ENCODE measurements at places on chromosomes 4 and X. TPM values are rescaled to one million over a fixed set of nuclear protein-coding genes. Genes with fewer than 3 reads are reported as not detected.

DNA sequence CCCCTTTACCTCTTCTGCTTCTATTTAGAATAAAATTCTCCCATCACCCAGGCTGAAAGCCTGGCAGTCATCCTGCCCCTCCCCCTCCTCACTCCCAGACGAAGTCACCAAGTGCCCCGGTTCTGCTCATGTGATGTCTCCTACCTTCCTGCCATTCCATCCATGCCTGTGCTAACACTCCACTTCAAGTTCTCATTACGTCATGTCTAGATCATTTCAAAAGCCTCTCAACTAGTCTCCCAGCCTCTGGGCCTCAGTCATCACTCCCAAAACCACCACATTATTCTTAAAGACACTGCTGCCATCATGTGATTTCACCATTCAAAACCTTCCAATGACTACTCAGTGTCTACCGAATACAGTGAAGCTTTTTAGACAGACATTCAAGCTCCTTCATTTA, 17.2 kb upstream of the HOPX start:
- peaks cover 7% of the 10 kb centered on the region for H3K4me1 ChIP-seq
- H3K36me3 ChIP-seq = no peaks in the 10 kb centered on the region
- H3K27ac ChIP-seq = no peak overlapping the region
- no peak for DNase-seq
- H3K4me3 ChIP-seq = no peak overlapping the region

DNA sequence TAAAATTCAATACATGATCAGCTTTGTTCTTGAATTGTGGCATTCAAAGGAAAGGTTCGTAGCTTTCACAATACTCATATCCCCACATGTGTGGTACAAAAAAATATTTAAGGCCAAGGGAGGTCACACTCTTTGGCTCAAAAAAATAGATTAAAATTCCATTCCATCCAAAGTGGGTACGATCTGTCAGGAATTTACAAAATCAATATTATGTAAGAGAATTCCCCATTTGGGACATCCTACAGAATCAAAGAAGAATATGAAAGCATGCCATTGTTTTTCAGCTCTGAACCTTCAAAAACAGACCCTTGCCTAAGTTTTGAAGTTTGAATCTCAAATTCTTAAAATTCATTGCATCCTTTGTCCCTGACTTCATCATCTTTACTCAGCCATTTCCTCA, 85.8 kb downstream of the MID1 start:
- no peaks in the 10 kb centered on the region for H3K4me1 ChIP-seq
- no peak overlapping the region for H3K4me3 ChIP-seq
- peaks cover under 1% of the 10 kb centered on the region for H3K27me3 ChIP-seq
- no peak overlapping the region for H3K27ac ChIP-seq

GRCh38 chr4:72351521-72351920, 217.5 kb downstream of the ADAMTS3 start:
- no peak for DNase-seq
- no peaks in the 10 kb centered on the region for H3K27me3 ChIP-seq
- H3K4me3 ChIP-seq = no peak overlapping the region
- no peak overlapping the region for H3K27ac ChIP-seq
- no peaks in the 10 kb centered on the region for H3K36me3 ChIP-seq

DNA sequence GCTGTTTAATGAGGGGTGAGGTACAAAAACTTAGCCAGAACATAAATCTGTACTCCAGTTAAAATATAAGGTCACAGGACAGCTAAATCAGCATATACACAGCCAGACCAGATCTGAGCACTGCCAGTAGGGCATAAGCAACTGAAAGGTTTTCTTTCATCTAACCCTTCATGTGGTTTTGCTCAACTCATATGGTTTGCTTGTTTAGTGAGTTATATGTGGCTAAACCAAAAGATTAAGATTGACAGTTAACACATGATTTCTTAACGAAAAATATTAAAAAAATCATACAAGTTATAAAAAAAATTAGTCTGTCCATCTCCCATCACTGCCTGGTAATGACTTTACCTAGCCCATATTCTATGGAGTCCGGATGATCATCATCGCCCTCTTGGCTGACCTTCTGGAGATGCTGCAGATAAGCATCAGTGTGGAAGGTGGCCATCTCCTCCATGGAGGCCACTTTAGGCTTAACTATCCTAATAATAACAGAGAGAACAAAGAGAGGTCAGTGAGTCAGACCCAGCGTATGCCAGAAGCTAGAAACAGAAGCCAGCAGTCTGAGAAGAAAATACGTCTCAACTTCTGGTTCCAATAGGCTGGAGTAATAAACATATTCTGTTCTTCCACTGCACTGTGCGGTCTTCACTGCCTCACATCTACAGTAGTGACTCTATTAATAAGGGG, 4.1 kb downstream of the HDAC8 start:
- no peak overlapping the region for H3K4me3 ChIP-seq
- H3K36me3 ChIP-seq = peaks cover 5% of the 10 kb centered on the region
- no peaks in the 10 kb centered on the region for H3K4me1 ChIP-seq
- H3K27me3 ChIP-seq = peaks cover 3% of the 10 kb centered on the region
- no peak for DNase-seq
- H3K27ac ChIP-seq = no peak overlapping the region

- DNase-seq = no peak
- peaks cover 7% of the 10 kb centered on the region for H3K27me3 ChIP-seq
- no peak overlapping the region for H3K4me3 ChIP-seq
- no peak overlapping the region for H3K27ac ChIP-seq
- no peaks in the 10 kb centered on the region for H3K36me3 ChIP-seq
- no peaks in the 10 kb centered on the region for H3K4me1 ChIP-seq
These were observed 5.5 kb upstream of the FAM47E start for GRCh38 chr4:76246025-76246424.

GRCh38 chrX:104921584-104922205, 298.8 kb downstream of the TEX13A start:
- DNase-seq = no peak
- no peaks in the 10 kb centered on the region for H3K27me3 ChIP-seq
- no peak overlapping the region for H3K4me3 ChIP-seq
- no peak overlapping the region for H3K27ac ChIP-seq
- H3K4me1 ChIP-seq = no peaks in the 10 kb centered on the region

- no peak for DNase-seq
- no peaks in the 10 kb centered on the region for H3K36me3 ChIP-seq
- H3K27ac ChIP-seq = no peak overlapping the region
- no peaks in the 10 kb centered on the region for H3K4me1 ChIP-seq
- no peak overlapping the region for H3K4me3 ChIP-seq
- H3K27me3 ChIP-seq = no peaks in the 10 kb centered on the region
These were observed 378.6 kb upstream of the ANXA10 start for GRCh38 chr4:167713756-167714155.

- no peaks in the 10 kb centered on the region for H3K4me1 ChIP-seq
- no peaks in the 10 kb centered on the region for H3K36me3 ChIP-seq
- no peaks in the 10 kb centered on the region for H3K27me3 ChIP-seq
These were observed 78.8 kb downstream of the TET2 start for GRCh38 chr4:105225500-105225899.

- H3K4me1 ChIP-seq = peaks cover 6% of the 10 kb centered on the region
- no peak overlapping the region for H3K27ac ChIP-seq
- H3K4me3 ChIP-seq = no peak overlapping the region
- DNase-seq = no peak
These were observed 102.0 kb upstream of the GATB start for GRCh38 chr4:151862766-151863165.

DNA sequence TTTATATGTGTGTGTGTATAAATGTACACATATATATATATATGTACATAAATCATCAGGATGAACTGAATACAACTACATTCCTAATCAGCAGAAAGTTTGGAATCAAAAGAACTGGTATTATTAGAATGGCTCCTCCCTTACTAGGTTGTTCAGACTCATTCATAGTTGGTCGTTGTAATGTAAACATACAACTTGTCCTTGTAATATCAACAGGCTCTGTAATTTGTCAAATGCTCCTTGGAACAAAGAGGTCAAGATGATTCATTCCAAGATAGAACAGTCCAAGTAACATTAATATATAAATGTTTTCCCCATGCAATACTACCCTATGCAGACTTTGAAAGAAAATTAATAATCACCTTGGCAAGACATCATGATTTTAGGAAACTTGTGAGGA, 351.4 kb upstream of the SMIM31 start:
- no peaks in the 10 kb centered on the region for H3K4me1 ChIP-seq
- H3K27me3 ChIP-seq = no peaks in the 10 kb centered on the region
- no peak overlapping the region for H3K4me3 ChIP-seq
- DNase-seq = no peak
- H3K36me3 ChIP-seq = no peaks in the 10 kb centered on the region

GRCh38 chr4:6617246-6617645, 23.2 kb upstream of the MRFAP1 start:
- H3K36me3 ChIP-seq = peaks cover 81% of the 10 kb centered on the region
- DNase-seq = no peak
- no peak overlapping the region for H3K27ac ChIP-seq
- no peaks in the 10 kb centered on the region for H3K4me1 ChIP-seq
- H3K27me3 ChIP-seq = no peaks in the 10 kb centered on the region
- no peak overlapping the region for H3K4me3 ChIP-seq

GRCh38 chr4:159018062-159018629, 84.7 kb upstream of the RAPGEF2 start:
- no peaks in the 10 kb centered on the region for H3K36me3 ChIP-seq
- DNase-seq = no peak
- peaks cover 5% of the 10 kb centered on the region for H3K4me1 ChIP-seq
- no peak overlapping the region for H3K27ac ChIP-seq
- H3K27me3 ChIP-seq = no peaks in the 10 kb centered on the region

GRCh38 chr4:14046642-14047041, 419.1 kb upstream of the BOD1L1 start:
- DNase-seq = peak; percentile 8
- H3K4me3 ChIP-seq = no peak overlapping the region
- no peak overlapping the region for H3K27ac ChIP-seq
- no peaks in the 10 kb centered on the region for H3K27me3 ChIP-seq
- H3K36me3 ChIP-seq = no peaks in the 10 kb centered on the region

- H3K4me3 ChIP-seq = no peak overlapping the region
- no peak overlapping the region for H3K27ac ChIP-seq
- no peak for DNase-seq
- H3K4me1 ChIP-seq = no peaks in the 10 kb centered on the region
These were observed 20.3 kb downstream of the UBA6 start for GRCh38 chr4:67680581-67681222.

DNA sequence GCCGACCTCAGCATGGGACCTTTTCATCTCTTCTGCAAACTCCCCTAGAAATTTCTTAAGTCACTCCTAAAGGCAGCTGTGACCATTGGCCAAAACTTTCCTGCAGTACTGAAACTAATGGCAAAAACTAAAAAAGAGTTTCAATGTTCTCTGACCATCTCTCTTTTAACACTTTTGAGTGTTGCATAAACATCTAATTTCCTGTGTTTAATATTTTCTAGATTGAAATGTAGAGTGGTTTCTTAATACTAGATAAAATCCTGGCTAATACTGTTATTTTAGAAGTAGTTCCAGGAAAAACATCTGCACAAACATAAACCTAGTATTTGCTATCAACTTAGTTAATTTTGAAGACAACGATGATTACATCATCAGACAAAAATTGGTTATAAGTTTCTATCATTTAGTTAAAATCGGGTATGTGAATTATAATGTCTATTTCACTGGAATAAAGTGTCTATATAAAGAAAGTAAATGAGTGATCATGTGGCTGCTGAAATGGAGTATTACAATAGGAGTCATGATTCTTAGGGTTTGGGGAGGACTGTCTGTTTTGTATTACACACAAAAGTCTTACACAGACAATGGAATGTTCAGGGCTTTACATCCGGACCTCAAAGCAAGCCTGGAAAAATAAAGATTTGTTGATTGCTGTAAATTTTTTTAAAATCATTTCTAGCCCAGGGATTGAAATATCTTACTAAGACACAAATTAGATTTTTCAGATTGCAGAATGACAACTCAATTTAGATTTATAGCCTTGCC, 1323.4 kb downstream of the C4orf33 start:
- H3K27ac ChIP-seq = no peak overlapping the region
- no peaks in the 10 kb centered on the region for H3K36me3 ChIP-seq
- DNase-seq = no peak
- no peak overlapping the region for H3K4me3 ChIP-seq
- no peaks in the 10 kb centered on the region for H3K27me3 ChIP-seq

DNA sequence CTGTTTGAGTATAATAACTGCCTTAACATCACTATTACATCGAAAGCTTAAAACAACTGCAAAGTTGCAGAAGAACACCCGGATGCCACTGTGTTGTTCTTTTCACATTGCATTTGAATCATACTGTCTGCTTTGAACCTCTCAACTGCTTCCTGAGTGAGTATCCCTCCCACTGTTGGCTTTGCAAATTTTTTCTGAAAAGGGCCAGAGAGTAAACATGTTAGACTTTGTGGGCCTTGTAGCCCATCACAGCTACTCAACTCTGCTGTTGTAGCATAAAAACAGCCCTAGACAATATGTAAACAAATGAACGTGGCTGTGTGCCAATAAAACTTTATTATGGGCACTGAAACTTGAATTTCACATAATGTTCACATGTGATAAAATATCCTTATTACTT, 76.1 kb downstream of the NSG1 start:
- H3K4me1 ChIP-seq = peaks cover 5% of the 10 kb centered on the region
- no peaks in the 10 kb centered on the region for H3K27me3 ChIP-seq
- H3K36me3 ChIP-seq = peaks cover 5% of the 10 kb centered on the region
- DNase-seq = no peak
- no peak overlapping the region for H3K4me3 ChIP-seq

DNA sequence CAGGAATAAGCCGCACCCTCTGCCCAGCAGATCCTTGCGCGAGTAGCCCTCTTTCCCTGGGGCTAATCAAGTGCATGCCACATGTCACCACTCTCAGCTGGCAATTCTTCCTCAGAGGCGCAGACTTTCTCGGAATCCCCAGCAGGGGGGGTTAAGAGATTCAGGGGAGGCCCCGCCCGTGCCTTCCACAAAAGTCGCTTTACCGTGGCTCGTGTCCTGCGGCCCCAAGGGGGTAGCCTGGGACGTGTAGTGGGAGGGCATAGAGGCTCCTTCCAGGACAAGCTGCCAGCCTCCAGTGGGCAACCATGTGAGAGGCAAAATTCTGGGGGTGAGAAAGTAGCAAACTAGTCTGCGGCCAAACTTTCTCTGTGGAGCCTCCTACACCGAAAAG, 652 bp downstream of the SRPX start:
- no peaks in the 10 kb centered on the region for H3K36me3 ChIP-seq
- H3K27me3 ChIP-seq = peaks cover 25% of the 10 kb centered on the region
- no peak for DNase-seq
- H3K27ac ChIP-seq = no peak overlapping the region

DNA sequence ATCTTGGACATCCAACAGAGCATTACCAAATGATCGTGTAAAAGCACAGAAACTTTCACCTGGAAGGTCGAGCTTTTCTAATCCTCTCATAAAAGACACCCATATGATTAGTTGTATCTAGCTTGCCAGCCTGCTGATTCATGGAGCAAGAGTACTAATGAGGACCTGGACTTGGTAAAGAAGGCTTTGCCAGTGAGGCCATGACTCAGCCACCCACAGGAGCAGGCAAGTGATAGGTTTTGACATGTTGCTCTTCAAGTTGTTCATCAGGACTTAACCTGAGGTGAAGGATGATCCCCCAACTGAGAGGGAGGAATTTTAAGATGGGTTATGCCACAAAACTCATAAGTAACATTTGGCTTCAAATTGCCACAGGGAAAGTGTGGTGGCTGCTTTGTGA, 24.7 kb upstream of the EPGN start:
- H3K36me3 ChIP-seq = no peaks in the 10 kb centered on the region
- H3K4me3 ChIP-seq = no peak overlapping the region
- H3K4me1 ChIP-seq = no peaks in the 10 kb centered on the region
- no peaks in the 10 kb centered on the region for H3K27me3 ChIP-seq

ATP11C gene
- total RNA-seq = 50.4 TPM

ATRX gene
- total RNA-seq = 213 TPM

SUPT20HL2 gene
- 0.06 TPM for total RNA-seq

IL1RAPL2 gene
- total RNA-seq = 1.8 TPM

EDA gene
- 6.5 TPM for total RNA-seq

Data from spinal cord (tissue), 10 donors.